CD4-positive, alpha-beta T cell treated with Interleukin-12 subunit alpha and Interleukin-12 subunit beta, for 1 hour (primary cell): ENCODE measurements at places on chromosomes 16 and 17.

- DNase-seq: no peak
These were observed at the start of gene SF3B3 for GRCh38 chr16:70523743-70524398. TSS of gene SF3B3 (plus strand) at chr16:70523816. CDS start at chr16:70526657, 2,841 bp downstream.

GRCh38 chr17:12656354-12656753, 9.3 kb upstream of the MYOCD start:
- no peak for DNase-seq

- no peak for DNase-seq
These were observed 73.2 kb upstream of the MRTFB start for GRCh38 chr16:13997933-13998332.

DNA sequence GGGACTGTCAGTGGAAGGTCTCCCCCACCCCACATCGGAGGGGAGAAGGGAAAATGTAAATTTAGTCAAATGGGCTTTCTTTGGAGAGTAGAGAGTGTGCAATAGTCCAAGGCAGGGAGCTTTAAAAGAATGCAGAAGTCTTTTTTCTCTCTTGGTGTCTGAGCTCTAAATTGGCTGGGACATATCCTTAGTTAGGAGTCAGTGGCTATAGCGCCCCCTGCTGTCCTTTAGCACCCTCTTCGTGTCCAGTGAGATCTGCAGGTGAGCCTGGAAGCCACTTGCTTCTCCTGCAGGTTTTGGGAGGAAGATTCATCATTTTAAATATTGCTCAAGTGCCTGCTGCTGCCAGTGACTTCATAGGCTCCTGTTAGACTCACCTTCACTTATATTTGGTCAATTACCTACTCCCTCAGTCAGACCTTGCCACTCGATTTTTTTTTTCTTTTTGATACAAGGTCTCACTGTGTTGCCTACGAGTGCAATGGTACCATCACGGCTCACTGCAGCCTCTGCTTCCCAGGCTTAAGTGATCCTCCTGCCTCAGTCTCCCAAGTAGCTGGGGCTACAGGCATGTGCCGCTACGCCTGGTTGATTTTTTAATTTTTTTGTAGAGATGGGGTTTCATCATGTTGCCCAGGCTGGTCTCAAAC, 174.8 kb downstream of the PRKCB start:
- peak; percentile 81 for DNase-seq

DNA sequence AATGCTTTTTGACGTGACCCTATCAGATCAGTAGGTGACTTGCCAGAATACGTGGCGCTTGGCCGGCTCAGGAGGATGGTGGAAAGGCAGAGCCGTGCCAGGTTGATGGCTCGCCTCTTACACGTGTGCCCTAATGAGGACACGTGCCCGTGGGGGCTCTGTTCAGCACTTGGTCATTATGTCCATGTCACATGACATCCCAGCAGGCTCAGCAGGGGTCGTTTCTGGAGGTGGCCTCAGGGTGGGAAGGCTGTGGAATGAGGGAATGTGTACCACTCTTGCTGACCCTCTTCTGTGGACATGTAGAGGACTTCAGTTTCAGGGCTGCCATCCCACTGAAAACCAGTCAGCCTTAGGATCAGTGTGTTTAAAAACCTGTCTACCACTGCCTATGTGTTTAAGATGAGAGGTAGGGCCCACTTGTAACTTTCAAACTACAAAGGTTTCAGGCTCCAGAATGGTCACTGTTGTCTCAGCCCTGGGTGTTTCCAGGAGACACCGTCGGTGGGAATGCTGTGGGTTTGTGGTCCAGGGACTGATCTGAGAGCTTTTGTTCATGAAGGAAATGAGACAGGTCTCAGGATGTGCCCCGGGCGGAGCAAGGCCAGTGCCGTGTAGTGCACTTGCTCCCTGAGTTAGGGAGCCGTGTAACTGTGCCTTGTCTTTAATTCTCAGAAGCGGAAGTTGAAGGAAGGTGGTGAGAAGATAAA, 12.1 kb downstream of the UBN1 start:
- no peak for DNase-seq

DNA sequence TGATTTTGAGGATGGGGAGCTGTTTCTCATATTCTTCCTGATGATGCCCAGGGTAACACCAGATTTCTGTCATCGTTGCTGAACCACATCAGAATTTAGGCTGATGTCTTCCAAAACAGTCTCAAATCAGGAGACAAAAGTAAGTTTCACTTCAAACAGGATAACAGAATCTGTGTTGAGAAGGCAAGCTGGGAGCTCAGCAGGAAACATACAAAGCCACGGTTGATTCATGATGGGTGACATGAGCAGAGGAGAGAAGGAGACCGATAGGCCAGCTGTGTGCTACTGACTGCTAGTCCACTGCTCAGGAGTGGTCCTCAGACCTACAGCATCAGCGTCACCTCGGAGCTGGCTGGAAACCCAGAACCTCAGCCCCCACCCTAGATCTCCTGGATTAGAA, 62.9 kb upstream of the RCVRN start:
- DNase-seq: no peak

GRCh38 chr16:75580-76501, 2.2 kb upstream of the MPG start:
- DNase-seq: no peak

- DNase-seq: no peak
These were observed 11.3 kb downstream of the RIPOR1 start for GRCh38 chr16:67539691-67540635.

DNA sequence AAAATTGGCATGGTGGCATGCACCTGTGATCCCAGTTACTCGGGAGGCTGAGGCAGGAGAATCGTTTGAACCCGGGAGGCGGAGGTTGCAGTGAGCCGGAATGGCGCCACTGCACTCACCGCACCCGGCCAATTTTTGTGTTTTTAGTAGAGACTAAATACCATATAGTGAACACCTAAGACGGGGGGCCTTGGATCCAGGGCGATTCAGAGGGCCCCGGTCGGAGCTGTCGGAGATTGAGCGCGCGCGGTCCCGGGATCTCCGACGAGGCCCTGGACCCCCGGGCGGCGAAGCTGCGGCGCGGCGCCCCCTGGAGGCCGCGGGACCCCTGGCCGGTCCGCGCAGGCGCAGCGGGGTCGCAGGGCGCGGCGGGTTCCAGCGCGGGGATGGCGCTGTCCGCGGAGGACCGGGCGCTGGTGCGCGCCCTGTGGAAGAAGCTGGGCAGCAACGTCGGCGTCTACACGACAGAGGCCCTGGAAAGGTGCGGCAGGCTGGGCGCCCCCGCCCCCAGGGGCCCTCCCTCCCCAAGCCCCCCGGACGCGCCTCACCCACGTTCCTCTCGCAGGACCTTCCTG, at the start of gene HBQ1:
Gene HBQ1, plus strand, starts transcription at position 359 of the 575 bp plus-strand sequence. Its CDS starts 28 bp downstream, at position 387.
- DNase-seq: peak; percentile 14

- no peak for DNase-seq
These were observed 321.3 kb downstream of the RBFOX1 start for GRCh38 chr16:7653746-7654461.

DNA sequence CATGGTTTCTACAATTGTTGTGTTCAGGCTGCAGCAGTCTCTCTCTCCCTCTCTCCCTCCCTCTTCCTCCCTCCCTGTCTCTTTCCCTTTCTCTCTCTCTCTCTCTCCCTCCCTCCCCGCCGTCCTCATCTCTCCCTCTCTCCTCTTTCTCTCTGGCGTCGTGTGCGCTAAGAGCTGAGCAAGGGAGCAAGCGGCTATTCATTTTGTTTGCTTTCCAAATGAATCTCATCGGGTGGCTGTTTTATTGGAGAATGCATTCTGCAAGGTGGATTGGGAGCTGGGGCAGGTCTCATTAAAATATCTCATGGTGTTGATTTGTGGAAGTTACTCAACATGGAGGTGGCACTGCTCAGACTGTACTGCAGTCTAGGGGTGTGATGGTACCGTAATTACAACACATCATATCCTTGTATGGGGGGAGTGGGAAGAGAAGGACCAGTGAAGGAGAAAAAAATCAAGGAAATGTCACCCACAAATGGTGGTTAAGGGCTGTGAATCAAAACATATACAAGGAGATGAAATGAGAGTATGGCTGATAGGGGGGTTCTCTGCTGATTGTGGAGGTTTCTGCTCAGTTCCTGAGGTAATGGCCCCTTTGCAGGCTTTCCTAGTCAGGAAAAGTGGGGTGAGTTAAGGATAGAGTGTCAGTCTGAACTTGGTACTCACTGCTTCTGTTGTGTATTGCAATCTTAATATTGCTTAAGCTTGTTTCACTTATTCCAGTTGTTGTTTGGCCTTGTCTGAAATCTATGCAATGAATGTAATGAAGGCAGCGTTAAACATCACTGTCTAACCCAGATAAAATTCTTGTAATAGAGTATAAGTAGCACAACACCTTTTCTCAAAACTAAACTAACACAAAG, 2.7 kb downstream of the MSL1 start:
- no peak for DNase-seq

DNA sequence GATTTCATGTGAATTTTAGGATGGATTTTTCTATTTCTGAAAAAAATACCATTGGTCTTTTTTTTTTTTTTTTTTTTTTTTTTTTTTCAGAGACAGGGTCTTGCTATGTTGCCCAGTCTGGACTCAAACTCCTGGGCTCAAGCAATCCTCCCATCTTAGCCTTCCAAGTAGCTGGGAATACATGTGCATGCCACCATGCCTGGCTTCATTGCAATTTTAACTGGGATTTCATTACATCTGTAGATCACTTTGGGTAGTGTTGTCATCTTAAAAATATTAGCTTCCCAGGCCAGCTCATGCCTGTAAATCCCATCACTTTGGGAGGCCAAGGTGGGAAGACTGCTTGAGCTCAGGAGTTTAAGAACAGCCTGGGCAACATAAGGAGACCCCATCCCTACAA, 54.8 kb downstream of the TOM1L2 start:
- no peak for DNase-seq
